GM12878 (cell line): ENCODE measurements at places on chromosomes 1 and 21.

- peak within 1 kb of the TSS; percentile 72 for H3K4me3 ChIP-seq
- no peaks in the 10 kb centered on the region; the same call in 1 of the 2 replicates for H3K36me3 ChIP-seq
- no peak for DNase-seq
- H3K27me3 ChIP-seq: no peaks in the 10 kb centered on the region
- peak within 1 kb of the TSS; percentile 99 for H3K27ac ChIP-seq
These were observed at the start of gene PIGV for GRCh38 chr1:26787706-26788514. Gene PIGV (plus strand): TSS chr1:26787950. CDS start chr1:26790816, 2,866 bp downstream.

GRCh38 chr1:63624911-63625310 lies 31.7 kb downstream of the PGM1 start:
- H3K36me3 ChIP-seq: peaks cover 8% of the 10 kb centered on the region
- H3K4me1 ChIP-seq: peaks cover 6% of the 10 kb centered on the region; the same call in 1 of the 2 replicates
- no peak overlapping the region for H3K27ac ChIP-seq
- no peaks in the 10 kb centered on the region for H3K27me3 ChIP-seq
- no peak overlapping the region for H3K4me3 ChIP-seq

DNA sequence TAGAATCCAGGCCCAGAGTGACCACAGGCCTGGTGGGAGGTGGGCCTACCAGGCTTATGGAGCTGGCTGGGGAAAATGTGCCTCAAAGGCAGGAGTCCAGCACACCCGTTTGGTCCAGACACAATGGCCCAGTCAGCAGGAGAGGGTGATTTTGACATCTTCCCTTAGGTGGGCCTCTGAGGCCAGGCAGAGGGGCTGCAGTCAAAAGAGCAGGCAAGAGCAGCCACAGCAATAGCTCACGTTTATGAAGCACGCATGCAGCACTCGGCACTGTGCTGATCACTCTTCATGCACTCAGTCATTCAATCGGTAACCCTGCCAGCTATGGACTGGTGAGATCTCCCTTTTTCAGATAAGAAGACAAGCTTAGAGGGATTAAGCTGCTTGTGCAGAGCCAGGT lies 146.8 kb downstream of the LRIG2 start:
- H3K4me1 ChIP-seq: no peaks in the 10 kb centered on the region
- H3K36me3 ChIP-seq: no peaks in the 10 kb centered on the region

GRCh38 chr1:214423045-214423444 lies 128.4 kb downstream of the PTPN14 start:
- peaks cover 5% of the 10 kb centered on the region for H3K4me1 ChIP-seq
- H3K4me3 ChIP-seq: no peak overlapping the region
- DNase-seq: no peak
- no peaks in the 10 kb centered on the region for H3K36me3 ChIP-seq
- no peak overlapping the region for H3K27ac ChIP-seq

GRCh38 chr1:173407846-173408245 lies 69.3 kb upstream of the PRDX6 start:
- H3K4me1 ChIP-seq: peaks cover 55% of the 10 kb centered on the region
- no peak overlapping the region for H3K4me3 ChIP-seq
- peak overlapping the region; percentile 76; the same call in 1 of the 2 replicates for H3K27ac ChIP-seq
- no peak for DNase-seq
- H3K36me3 ChIP-seq: no peaks in the 10 kb centered on the region
- H3K27me3 ChIP-seq: no peaks in the 10 kb centered on the region

DNA sequence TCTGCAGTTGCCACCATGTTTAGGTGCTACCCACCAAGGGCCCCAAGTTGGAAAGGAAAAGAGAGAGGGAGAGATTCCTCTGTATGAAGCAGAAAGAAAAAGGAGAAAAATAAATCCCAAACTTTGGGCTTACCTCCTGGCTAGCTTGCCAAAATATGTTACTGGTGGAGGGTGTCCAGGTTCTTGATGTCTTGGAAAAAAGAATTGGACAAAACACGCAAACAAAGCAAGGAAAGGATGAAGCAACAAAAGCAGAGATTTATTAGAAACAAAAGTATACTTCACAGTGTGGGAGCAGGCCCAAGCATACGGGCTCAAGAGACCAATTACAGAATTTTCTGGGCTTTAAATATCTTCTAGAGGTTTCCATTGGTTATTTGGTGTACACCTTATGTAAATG lies 204.5 kb upstream of the LRRC7 start:
- no peak for DNase-seq
- no peak overlapping the region for H3K4me3 ChIP-seq
- H3K27me3 ChIP-seq: no peaks in the 10 kb centered on the region
- no peaks in the 10 kb centered on the region for H3K36me3 ChIP-seq

- no peaks in the 10 kb centered on the region for H3K27me3 ChIP-seq
- no peak overlapping the region for H3K27ac ChIP-seq
- no peak for DNase-seq
- H3K4me1 ChIP-seq: no peaks in the 10 kb centered on the region
- H3K36me3 ChIP-seq: no peaks in the 10 kb centered on the region
- H3K4me3 ChIP-seq: no peak overlapping the region
These were observed 18.1 kb downstream of the CFAP45 start for GRCh38 chr1:159881622-159882526.

DNA sequence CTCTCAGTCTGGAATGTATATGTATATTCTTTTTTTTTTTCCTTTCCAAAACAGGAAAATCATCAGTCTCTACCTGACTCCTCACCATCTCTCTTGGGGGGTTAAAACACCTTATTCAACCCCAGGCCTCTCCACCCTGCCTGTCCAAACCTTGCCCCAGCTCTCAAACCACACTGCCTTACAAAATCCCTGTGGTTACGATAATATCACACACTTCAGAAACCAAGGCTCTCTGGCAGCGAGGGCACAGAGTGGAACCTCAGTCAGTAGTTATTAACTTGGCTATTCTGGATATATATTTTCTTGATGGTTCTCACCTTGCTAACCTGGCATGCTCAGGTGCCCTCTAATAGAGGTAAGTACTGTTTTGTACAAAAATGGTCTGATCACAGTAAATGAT lies 24.7 kb downstream of the KIAA0040 start:
- H3K36me3 ChIP-seq: peaks cover 31% of the 10 kb centered on the region
- no peak overlapping the region for H3K27ac ChIP-seq
- no peak overlapping the region for H3K4me3 ChIP-seq
- no peak for DNase-seq

- no peaks in the 10 kb centered on the region; the same call in 1 of the 2 replicates for H3K36me3 ChIP-seq
- H3K27ac ChIP-seq: peak overlapping the region; percentile 61
- H3K4me3 ChIP-seq: no peak overlapping the region
- peaks cover 18% of the 10 kb centered on the region for H3K4me1 ChIP-seq
These were observed 48.6 kb downstream of the CEP350 start for GRCh38 chr1:180003026-180003695.

DNA sequence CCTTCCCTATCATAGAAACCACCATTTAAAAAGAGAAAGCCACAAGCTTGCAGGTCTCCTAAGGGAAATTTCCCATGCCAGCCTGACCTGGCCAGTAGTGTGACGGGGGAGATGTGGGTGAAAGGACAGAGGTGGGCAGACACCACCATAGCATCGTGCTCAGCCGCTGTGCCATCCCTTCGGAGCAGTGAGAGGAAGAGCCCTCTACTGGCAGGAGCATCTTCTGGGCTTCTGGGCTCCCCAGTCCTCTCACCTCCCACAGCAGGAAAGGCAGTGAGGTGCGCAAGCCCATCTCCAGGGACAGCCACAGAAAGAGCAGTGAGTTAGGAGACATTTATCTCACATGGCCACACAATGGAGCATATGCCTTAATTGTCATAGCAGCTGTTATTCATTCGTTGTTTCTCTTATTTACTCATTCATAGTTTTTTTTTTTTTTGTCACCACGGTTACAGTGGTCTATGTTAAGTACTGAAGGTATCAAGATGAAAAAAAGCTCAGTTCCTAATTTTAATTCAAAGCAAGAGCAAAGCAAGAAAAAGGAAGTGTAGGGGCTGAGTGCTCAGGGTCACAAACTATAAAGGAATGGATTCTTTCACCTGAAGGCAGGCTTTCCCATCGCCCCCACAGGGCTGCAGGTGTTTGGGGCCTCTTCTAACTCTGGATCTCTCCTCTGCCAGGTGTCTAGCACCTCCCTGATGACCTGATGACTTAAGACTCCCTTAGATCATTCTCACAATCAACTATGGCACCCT lies 48.8 kb upstream of the CAMK1G start:
- no peaks in the 10 kb centered on the region for H3K36me3 ChIP-seq
- no peaks in the 10 kb centered on the region for H3K4me1 ChIP-seq
- no peak overlapping the region for H3K4me3 ChIP-seq
- peaks cover 2% of the 10 kb centered on the region; the same call in 1 of the 2 replicates for H3K27me3 ChIP-seq

DNA sequence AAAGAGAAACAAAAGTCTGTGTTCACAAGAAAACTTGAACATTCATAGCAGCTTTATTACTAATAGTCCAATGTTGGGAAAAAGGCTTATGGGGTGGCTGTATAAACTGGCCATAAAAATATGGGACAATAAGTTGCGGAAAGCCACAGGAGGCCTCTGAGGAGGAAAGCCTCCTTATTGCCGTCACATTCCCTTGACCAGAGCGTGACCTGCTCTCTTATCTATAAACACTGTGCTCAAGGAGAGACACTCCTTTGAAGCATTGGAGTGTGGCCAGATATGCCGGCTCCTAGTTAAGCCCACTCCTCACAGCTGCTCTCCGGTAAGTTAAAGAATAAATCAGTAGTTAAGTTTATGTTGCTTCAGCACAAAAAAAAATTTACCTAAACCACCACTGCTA lies 19.7 kb downstream of the OR6Y1 start:
- DNase-seq: no peak
- H3K27ac ChIP-seq: no peak overlapping the region
- H3K4me1 ChIP-seq: no peaks in the 10 kb centered on the region
- no peaks in the 10 kb centered on the region for H3K36me3 ChIP-seq
- no peak overlapping the region for H3K4me3 ChIP-seq

DNA sequence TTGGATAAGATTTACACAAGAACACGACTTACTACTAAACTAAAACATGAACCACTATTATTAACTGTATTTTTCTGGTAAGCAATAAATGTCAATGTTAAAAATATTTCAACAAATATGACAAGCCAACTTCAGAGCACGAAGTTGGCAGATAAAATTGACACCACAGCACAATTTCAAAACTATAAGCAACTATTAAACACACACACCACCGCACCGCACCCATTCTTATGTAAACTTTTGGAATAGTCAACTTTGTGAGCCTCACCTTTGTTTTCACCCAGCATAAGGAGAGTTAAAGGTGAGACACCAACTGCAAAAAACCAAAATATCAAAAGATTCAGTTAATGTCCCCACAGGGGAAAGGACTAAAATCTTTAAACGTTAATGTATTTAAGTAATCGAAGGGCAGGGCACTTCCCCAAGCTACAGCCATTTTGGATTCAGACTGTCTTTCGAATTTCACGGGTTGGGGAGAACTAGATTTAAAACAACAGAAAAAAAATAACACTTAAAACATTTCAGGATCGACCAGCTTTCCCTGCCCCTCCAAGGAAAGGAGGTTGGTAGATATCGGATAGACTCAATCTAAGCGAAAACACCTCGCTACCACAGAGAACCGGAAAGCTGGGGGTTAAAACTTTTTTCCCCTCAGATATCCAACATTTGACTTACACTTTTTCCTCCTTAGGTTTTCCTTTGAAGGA lies 872 bp downstream of the GPBP1L1 start:
- peaks cover 3% of the 10 kb centered on the region; the same call in 1 of the 2 replicates for H3K4me1 ChIP-seq
- H3K36me3 ChIP-seq: no peaks in the 10 kb centered on the region
- no peaks in the 10 kb centered on the region for H3K27me3 ChIP-seq
- peak overlapping the region; percentile 100 for H3K27ac ChIP-seq

GRCh38 chr1:211259638-211260126 lies 516 bp downstream of the RCOR3 start:
- H3K36me3 ChIP-seq: no peaks in the 10 kb centered on the region
- no peaks in the 10 kb centered on the region for H3K4me1 ChIP-seq
- no peak for DNase-seq
- H3K4me3 ChIP-seq: peak overlapping the region; percentile 96
- no peaks in the 10 kb centered on the region for H3K27me3 ChIP-seq
- peak overlapping the region; percentile 93 for H3K27ac ChIP-seq

- no peaks in the 10 kb centered on the region for H3K27me3 ChIP-seq
- no peak for DNase-seq
- H3K36me3 ChIP-seq: no peaks in the 10 kb centered on the region
These were observed 30.2 kb upstream of the NEK2 start for GRCh38 chr1:211705467-211706091.

- H3K4me3 ChIP-seq: no peak overlapping the region
- no peak for DNase-seq
- H3K4me1 ChIP-seq: no peaks in the 10 kb centered on the region; the same call in 1 of the 2 replicates
- no peaks in the 10 kb centered on the region for H3K27me3 ChIP-seq
- no peak overlapping the region for H3K27ac ChIP-seq
- H3K36me3 ChIP-seq: no peaks in the 10 kb centered on the region
These were observed 118.1 kb upstream of the GADD45A start for GRCh38 chr1:67566803-67567377.

- peak overlapping the region; percentile 80 for H3K27ac ChIP-seq
- peaks cover 15% of the 10 kb centered on the region for H3K4me1 ChIP-seq
- H3K36me3 ChIP-seq: no peaks in the 10 kb centered on the region; the same call in none of the 2 replicates
- no peaks in the 10 kb centered on the region for H3K27me3 ChIP-seq
These were observed 1.4 kb downstream of the DUSP10 start for GRCh38 chr1:221740369-221740992.

DNA sequence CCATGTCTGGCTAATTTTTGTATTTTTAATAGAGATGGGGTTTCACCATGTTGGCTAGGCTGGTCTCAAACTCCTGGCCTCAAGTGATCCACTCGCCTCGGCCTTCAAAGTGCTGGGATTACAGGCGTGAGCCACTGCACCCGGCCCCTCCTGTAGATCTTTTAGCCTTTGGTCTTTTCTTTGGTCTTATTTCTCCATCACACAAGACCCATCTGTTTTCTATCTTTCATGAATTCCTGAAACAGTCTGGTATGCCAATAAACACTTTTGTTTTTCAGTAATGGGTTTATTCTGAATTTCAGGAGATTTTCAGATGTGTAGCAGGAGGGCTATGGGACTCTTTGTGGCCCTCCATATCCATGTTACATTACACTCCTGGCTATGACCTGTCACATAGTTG lies 23.2 kb downstream of the ERRFI1 start:
- H3K27ac ChIP-seq: no peak overlapping the region
- H3K4me1 ChIP-seq: no peaks in the 10 kb centered on the region
- DNase-seq: no peak
- H3K4me3 ChIP-seq: no peak overlapping the region
- no peaks in the 10 kb centered on the region for H3K36me3 ChIP-seq

- no peaks in the 10 kb centered on the region for H3K36me3 ChIP-seq
- no peak overlapping the region for H3K4me3 ChIP-seq
- no peaks in the 10 kb centered on the region for H3K27me3 ChIP-seq
- no peak for DNase-seq
- no peak overlapping the region for H3K27ac ChIP-seq
These were observed 231.3 kb downstream of the RRAGC start for GRCh38 chr1:38628241-38628640.

DNA sequence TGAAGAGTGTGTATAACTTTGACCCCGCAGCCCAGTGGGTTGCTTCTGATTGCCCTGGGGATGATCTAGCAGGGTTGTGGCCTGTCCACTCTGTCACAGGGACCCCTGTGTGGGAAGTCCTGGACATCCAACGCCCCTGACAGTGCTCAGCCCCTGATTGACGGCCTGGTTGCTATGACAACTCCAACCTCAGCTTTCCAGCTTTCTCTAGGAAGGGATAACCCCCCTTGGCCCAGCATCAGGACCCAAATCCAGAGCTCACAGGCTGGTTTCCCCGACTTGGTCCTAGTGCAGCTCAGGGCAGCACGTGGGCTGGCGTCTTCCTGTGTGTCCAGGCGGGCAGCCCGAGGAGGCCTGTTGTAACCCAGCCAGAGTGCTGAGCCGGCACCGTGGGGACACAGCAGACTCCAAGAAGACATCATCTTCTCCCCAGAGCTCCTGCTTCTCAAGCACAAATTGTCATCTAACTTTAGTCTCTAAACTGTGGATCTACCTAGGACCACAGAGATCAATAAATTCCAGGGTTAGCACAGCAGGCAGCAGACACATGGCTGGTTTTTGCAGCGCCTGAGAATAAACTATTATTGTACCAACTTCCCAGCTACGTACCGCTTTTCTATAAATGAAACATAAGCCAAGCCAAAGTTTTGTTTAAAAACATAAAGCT lies 18.9 kb upstream of the PDXK start:
- H3K4me1 ChIP-seq: peaks cover 6% of the 10 kb centered on the region
- DNase-seq: no peak
- H3K36me3 ChIP-seq: no peaks in the 10 kb centered on the region; the same call in 1 of the 2 replicates
- H3K4me3 ChIP-seq: no peak overlapping the region
